ENCODE measurements at places on chromosomes 7 and 10.

- DNase-seq = no peak
Measured at GRCh38 chr7:296373-296945, 6.5 kb downstream of the FOXL3 start.

- DNase-seq = no peak
Measured at GRCh38 chr7:103870664-103871063, 118.8 kb downstream of the RELN start.

DNA sequence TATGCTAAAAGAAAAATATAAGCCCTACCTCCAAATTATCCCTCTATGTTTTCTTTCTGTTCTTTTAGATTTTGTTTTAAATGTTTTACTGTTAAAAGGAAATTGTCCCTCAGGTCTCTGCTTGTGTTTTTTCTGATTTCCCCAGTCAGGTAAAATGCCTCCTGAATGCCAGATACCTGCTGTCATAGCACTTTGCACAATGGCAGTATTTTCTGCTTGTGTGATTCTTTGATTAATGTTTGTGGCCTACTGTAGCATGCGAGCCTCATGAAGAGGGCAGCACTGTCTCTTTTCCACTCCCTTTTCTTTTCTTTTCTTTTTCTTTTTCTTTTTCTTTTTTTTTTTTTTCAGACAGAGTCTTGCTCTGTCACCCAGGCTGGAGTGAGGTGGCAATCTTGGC is 71.2 kb downstream of the TEX36 start:
- no peak for DNase-seq

GRCh38 chr7:65269150-65269856 is 104.4 kb upstream of the ZNF92 start:
- DNase-seq = peak; percentile 79

- DNase-seq = no peak
Measured at GRCh38 chr7:39702133-39702532, 78.8 kb downstream of the RALA start.

- DNase-seq = peak; percentile 16
Measured at GRCh38 chr7:148697256-148698006, 1.3 kb upstream of the CUL1 start.

DNA sequence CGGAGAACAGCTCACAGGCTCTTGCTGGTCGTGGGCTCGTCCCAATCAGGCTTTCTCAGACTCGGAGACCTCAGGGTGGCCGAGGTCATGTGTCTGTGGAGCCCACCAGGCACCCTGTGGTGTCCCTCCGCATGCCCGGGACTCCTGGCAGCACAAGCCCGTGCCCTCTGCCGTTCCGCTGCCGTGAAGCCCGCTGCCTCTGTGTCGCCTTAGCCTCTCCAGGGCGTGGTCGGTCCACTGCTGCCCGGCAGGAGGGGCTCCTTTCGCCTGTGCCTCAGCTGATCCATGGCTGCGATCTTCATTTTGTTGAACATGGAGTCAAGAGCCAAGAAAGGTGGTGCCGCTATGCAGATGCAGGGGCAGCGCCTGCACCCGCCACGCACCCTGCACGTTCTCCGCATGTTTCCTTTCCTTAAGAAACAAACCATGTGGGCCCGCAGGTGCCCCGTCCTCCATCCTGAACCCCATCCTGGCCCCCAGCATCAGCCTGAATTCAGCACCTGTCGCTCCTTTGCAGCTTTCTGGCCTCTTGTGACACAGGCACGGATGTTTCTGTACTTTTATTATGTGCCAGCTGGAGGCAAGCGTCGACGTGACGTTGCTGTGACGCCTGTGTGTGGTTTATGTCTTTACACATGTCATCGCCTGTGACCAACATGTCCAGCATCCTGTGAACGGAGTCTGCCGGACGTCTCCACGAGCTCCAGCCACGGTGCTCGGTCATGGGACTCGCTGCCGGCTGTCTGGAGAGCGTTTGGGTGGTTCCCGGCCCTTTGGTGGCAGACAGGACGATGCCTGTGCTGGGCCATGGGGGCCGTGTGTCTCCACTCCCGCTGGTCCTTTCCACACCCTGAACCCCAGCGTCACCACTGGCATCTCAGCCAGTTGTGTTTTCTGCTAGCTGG is 69.9 kb downstream of the NKX6-2 start:
- no peak for DNase-seq

DNA sequence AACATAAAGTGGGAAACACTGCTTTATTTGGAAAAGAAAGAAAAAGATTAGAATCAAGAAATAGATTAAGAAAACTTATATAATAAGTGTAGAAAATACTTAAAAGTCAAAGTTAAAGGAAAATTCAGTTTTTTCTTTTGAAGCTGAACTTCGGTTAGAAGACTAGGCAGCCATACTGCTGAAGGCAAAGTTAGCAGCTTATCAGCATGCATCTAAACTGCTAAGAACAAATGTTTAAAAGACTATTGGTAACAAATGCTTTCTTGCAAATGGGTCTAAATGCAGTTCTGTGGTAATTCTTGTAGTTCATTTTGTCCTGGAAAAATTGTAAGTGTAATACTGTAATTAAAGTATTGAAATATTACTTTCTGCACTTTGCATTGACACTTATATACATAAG is 18.0 kb downstream of the MIOS start:
- no peak for DNase-seq

- no peak for DNase-seq
Measured at GRCh38 chr10:3691482-3691881, 93.5 kb downstream of the KLF6 start.

- DNase-seq = no peak
Measured at GRCh38 chr7:106617860-106618259, 43.1 kb downstream of the CCDC71L start.

DNA sequence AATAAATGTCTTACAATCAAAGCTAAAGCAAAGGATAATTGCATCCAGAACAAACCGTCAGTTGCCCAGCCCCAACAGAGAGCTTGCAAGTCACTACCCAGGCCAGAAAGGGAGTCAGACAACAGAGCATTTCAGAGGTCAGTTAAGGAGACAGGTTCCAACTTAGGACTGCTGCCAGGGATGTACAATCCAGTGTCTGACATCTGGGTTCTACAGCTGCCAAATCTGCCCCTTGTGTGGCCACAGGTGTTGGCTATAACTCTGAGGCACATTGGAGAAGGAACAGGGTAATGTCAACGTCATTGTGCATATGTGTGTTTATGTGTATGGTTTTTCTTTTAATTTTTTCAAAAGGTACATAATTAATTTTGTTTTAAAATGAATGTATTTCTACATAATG is 85.2 kb upstream of the GLCCI1 start:
- no peak for DNase-seq

DNA sequence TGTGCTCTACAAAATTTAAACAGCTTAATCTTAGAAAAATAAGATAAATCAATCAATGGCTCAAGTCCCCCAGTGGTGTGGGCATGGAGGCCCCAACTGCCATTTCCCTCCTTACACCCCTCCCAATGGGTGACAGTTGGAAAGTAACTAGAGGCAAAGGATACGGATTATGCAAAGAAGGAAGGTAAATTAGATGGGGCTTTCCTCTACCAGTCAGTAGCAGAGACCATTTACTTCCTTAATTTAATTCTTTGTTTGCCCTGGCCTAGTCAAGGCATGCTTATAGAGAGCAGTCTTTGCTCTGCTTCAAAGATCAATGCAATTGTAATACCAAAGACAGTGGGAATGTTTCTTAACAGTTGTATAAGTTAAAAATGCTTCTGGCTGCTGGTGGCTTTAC is 63.3 kb upstream of the PAPSS2 start:
- DNase-seq = peak; percentile 23

DNA sequence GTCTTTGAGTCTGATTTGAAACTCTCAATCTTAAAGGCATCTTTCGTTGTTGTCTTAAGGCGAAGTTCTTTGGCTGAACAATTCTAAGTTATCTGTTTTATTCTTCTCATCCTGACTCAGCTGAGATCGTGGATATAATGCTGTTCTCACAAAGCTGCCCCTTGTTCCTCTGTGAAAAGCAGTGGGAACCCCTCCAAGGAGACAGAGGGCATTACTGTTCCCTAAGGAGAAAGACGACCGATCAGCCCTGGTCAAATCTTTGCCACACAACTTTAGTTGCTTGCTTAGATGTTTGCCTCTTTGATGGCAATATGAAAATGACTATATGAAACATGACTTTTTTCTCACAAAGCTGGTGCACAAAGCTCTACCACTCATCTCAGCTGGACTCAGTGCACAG is 1016.7 kb downstream of the REEP3 start:
- no peak for DNase-seq

DNA sequence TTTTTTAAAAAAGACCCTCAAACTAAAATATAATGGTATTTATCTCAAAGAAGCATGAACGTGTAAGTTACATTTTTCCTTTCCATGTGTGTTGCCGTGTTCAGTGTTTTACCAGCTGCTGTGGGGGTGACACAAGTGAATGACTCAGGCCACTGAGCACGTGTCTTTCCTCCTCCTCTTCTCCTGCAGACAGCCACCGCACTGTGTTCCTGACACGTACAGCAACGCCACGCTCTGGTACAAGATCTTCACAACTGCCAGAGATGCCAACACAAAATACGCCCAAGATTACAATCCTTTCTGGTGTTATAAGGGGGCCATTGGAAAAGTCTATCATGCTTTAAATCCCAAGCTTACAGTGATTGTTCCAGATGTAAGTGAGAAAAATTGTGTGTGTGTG is 29.7 kb downstream of the TMEM248 start:
- DNase-seq = no peak

DNA sequence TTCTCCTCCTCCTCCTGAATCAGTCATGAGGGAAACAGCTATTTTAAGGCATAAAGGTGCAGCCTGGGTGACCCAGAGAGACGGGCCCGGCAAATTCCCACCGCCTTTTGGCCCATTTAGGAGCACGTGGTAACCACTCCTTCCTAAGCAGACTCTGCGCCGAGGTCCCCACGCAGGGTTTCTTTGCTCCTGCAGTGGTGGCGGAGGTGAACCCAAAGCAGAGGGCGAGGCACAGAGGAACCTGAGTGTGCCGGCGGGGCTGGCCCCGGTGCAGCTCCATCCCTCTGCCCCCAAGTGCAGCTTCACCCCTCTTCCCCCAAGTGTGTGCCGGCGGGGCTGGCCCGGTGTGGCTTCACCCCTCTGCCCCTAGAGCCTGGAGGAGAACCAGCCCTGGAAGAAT is 50.6 kb downstream of the DPYSL4 start:
- DNase-seq = no peak

DNA sequence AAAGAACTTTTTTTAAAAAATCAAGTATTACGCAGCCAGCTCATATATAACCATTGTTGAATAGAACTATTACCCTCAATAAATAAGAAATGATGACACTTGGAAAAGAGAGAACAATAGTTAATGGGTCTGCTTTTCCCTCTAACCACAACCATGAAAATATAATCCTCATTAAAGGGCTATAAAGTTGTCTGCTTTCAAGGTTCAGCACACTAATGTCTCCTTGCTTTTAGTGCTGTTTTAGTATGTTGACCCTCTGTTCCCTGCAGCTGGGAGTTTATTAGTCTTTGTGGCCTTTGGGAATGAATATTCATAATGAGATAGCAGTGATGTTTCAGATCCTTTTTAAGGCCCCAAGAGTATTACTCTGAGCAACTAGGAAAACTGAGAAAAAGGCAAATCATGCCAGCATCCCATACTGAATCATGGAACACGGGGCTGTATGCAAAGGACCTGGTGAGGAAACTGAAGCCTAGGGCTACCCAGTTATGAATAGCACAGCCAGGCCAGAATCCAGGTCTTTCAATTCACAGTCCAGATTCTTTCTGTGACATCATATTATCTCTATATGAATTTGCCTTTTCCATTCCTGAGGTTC is 332.0 kb upstream of the LRGUK start:
- DNase-seq = no peak

All from germinal center (tissue), 1 donor.